Natural killer cell treated with Interleukin-12 subunit alpha and Interleukin-12 subunit beta and Interleukin-15 and Interleukin-18, amount 100 ng/mL, for 72 hours (primary cell): ENCODE measurements at places on chromosomes 2 and 18. TPM values are rescaled to one million over a fixed set of nuclear protein-coding genes. Genes with fewer than 3 reads are reported as not detected.
A peak's percentile ranks its signal among the peaks of the same experiment; 100 is the strongest.

The CNGA3 gene
- not detected for total RNA-seq

DNA sequence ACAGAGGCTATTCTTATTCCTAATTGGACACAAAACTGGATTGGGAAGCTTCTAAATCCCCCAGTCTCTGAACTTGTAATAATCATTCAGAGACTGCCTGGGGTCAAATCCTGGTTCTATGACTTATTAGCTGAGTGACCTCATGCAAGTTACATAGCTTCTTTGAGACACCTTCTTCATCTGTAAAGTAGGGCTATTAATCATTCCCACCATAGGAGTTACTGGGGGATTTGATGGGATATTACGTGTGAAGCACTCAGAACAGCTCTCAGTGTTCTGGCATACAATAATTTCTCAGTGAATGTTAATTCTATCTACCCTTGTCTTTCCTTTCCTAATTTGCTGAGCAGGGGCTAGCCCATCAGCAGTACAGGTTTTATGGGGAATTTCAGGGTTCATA is 256.7 kb upstream of the TNP1 start:
- no peak overlapping the region for H3K4me3 ChIP-seq
- H3K27me3 ChIP-seq = peaks cover 23% of the 10 kb centered on the region

GRCh38 chr2:222859786-222860612 is 837 bp upstream of the ACSL3 start:
- peaks cover 3% of the 10 kb centered on the region for H3K4me1 ChIP-seq
- peaks cover 9% of the 10 kb centered on the region for H3K27me3 ChIP-seq
- no peaks in the 10 kb centered on the region for H3K36me3 ChIP-seq
- DNase-seq = no peak
- H3K27ac ChIP-seq = peak overlapping the region; percentile 67

The CRYBA2 gene
- total RNA-seq = not detected

The SKOR2 gene
- not detected for total RNA-seq

The BOLL gene
- total RNA-seq = not detected
